SK-MEL-5 (cell line): ENCODE measurements at places on chromosomes 2 and 18.

DNA sequence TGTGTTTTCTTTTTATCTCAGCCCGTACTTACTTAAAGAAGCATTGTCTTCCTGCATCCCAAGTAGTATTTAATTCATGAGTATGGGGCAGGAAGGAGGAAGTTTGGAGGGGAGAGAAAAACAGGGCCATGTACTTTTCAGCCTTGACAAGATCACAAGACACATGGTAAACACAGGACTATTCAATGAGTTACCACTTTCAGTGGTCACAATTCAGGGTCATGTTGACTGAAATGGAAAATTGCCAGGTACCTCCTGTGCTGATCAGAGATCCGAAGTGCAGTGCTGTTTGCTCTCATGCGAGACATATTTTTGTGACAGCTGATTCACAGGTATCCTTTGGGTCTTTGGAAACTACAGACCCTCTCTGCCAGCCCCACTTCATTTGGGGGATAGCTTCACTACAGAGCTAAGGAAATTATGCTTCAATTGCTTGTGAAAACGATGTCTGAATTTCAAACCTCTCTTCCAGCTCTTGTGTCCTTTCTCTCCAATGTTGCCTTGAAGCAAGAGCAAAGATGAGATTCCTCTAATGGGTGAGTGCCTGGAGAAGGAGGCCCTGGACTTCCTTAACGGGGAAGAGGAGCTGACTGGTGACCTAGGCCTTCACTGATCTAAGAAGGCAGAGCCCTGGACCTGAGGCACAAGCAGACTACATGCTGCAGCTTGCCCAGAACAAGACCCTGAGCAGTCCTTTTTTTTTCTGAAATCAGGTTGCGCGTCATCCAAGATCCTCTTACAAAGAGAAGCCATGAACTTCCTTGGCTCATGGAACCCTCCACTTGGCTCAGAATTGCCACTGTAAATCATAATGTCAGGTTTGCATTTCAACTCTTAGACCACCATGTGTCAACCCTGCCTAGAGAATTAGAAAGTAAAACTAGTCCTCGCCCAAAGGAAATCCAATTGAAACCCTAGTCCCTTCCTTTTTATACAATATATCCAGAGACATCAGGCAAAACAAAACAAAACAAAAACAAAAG is 44.1 kb downstream of the EVA1A start:
- DNase-seq, result peak; percentile 94

DNA sequence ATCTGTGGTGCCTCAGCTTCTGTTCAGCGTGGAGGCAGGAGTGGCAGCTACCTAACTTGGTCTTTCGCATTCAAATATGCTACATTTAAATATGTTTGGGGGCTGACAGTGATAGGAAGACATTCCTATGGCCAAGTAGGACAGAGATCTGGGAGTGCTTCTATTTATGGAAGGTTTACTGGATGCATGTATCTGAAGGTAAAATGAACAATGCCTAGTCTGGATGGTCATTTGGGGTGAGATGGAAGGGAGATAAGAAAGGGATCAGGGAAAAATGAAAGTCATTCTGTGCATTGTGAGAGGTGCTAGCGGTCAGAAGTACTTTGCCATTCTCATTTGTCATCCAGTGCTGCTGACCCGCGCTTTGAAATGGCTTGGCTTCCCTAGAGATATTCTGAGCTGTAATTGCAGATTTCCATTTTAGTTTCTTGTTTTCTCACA is 300.9 kb upstream of the FBXO11 start:
- DNase-seq, result no peak

DNA sequence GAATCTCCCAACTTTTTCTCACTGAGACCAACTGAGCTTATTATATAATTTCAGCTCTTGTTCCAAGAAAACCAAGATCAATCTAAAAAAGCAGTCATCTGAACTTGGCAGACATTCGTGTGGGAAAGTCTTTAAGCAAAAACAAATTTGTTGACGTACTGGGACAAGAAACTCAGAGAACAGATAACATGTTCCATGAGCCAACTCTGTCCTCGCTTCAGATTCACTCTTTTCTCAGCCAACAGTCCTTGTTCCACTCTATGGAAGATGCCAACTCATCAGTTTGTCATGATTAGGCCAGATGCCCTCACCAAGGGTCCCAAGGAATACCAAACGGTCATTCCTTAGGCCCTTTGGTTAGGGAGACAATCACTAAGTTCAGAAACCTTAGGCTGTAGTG is 224.2 kb upstream of the CTAGE1 start:
- DNase-seq, result no peak

DNA sequence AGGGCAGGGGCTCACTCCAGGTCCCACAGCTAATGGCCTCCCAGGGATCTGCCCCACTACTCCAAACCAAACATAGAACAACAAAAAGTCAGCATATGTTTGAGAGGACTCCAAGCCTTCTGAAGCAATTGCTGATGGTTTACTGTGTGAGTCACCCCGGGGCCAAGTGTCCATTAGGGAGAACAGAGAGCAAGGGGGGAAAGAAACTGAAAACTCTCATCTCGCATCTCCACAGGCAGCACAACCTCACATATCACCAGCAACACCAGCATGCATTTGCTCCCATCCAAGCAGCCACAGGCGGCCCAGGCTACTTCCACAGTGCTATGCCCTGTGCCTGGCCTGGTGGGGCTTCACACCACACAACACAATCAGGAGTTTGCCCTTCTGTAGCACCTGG is 39.1 kb downstream of the CYRIA start:
- DNase-seq, result no peak
